ENCODE measurements at places on chromosomes 12 and 14.
A peak's percentile ranks its signal among the peaks of the same experiment; 100 is the strongest.

GRCh38 chr12:114415525-114415868 is 9.6 kb upstream of the TBX5 start:
- no peak for DNase-seq

DNA sequence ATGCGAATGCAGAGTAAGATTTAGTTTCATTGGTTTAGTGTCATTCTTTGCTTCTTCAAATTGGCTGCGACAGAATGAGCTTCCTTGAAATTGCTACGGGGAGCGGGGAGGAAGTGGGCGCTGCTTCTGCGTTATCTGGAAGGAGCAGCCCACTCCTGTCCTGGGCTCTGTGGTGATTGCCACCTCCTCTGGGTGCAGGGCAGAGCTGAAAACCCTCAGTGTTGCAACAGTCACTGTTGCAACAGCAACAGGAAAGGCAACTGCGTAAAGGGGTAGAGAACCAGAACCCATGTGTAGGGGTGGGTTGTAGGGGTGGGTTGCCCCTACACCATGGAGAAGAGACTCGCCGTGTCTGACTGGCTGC is 57.7 kb downstream of the MAX start:
- DNase-seq = no peak

- no peak for DNase-seq
These were observed 1.9 kb downstream of the BMP4 start for GRCh38 chr14:53954551-53955228.

DNA sequence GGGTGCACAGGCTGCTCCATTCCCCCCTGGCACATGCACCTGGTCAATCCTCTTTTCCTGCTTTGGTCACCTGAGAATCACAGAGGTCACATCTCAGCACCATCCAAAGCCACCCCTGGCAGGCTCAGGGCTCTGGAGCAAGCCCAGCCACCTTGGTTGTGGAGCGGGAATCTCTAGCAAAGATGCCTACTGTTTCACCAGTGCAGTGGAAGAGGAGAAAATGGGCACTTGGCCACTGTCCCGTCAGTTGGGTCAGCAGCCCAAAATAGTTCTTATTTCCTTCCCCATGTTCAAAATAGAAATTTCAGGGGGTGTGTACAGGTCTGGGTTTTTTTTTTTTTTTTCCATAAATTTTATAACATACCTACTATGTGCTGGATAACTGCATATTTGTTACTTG is 18.3 kb downstream of the RTL1 start:
- no peak for DNase-seq

- no peak for DNase-seq
These were observed 3.2 kb downstream of the AJUBA start for GRCh38 chr14:22978981-22979671.

- peak; percentile 24 for DNase-seq
These were observed 51.0 kb downstream of the MAGOHB start for GRCh38 chr12:10562306-10562933.

GRCh38 chr12:97142737-97143410 is 235.8 kb downstream of the NEDD1 start:
- no peak for DNase-seq

- no peak for DNase-seq
These were observed 124.8 kb downstream of the PLCZ1 start for GRCh38 chr12:18612971-18613370.

DNA sequence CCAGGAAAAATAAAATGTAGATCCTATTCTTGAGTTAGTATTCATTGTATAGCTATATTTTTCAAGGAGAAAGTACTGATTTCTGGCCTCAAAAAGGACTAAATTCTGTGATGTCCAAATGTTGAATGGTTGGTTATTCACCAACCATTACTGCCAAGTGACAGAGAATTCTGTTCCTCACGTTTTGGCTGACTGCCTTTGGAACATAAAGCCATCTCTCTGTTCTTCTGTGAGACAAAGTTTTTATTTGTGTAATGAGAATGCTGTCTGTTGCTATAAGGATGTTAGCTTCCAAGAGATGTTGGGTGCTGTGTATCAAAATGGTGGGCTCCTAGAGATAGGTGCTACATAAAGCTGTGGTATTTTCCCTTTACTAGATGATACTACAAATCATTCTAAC is 9.3 kb downstream of the ZNF410 start:
- DNase-seq = no peak

GRCh38 chr14:22266142-22266442 is 322.9 kb downstream of the DAD1 start:
- no peak for DNase-seq

- DNase-seq = peak; percentile 31
These were observed 15.5 kb downstream of the E2F7 start for GRCh38 chr12:77049767-77050353.

- no peak for DNase-seq
These were observed 194.4 kb upstream of the PPFIA2 start for GRCh38 chr12:81953541-81953940.

DNA sequence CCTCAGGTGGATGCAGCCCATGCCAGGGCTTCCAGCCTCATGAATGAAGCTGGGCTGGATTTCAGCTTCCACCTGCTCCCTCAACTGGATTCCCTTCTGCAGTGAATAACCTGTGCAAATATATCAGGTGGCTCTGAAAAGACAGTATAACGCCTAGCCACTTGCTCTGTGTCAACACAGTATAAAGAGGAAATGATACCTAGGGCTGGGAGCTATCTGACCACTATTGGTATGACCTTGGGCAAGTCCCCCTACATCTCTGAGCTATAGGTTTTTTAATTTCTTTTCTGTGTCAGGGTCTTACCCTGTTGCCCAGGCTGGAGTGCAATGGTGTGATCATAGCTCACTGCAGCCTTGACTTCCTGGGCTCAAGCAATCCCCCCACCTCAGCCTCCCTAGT is 19.8 kb downstream of the ISM2 start:
- no peak for DNase-seq

DNA sequence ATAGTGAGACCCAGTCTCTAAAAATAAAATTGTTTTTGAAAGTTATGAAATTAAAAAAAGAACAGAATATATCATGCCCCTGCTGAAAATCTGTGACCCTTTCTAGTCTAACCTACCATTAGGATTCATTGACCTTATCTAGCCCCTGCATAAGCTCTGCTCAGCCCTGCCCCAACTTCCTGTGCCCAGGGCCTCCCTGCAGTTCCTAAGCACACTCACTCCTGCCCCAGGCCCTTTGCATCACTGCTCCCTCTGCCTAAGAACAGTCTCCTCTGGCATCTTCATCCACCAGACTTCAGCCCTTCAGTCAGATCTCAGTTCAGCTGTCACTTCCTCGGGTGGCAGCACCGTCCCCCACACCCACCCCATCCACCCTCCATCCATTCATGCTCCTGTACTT is 55.4 kb downstream of the SCARB1 start:
- DNase-seq = no peak

GRCh38 chr14:33484264-33484663 is 466.6 kb downstream of the EGLN3 start:
- no peak for DNase-seq

DNA sequence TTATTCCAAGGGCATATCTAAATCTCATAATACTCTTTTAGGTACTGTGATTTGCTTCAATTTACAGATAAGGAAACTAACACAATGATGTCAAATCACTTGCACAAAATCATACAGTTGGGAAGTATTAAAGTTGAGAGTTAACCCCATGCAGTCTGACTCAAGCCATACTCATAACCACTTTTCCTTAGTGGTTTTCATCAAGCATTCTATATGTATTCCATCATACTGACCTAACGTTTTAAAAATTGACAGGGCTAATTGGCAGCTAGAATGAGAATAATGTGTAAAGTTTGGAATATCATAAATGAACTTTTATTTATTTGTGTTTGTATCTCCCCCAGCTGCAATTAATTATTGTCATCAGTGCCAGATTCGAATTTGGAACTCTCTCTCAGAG is 20.9 kb downstream of the PUS7L start:
- no peak for DNase-seq
